ENCODE measurements at places on chromosomes 7 and 10.

DNA sequence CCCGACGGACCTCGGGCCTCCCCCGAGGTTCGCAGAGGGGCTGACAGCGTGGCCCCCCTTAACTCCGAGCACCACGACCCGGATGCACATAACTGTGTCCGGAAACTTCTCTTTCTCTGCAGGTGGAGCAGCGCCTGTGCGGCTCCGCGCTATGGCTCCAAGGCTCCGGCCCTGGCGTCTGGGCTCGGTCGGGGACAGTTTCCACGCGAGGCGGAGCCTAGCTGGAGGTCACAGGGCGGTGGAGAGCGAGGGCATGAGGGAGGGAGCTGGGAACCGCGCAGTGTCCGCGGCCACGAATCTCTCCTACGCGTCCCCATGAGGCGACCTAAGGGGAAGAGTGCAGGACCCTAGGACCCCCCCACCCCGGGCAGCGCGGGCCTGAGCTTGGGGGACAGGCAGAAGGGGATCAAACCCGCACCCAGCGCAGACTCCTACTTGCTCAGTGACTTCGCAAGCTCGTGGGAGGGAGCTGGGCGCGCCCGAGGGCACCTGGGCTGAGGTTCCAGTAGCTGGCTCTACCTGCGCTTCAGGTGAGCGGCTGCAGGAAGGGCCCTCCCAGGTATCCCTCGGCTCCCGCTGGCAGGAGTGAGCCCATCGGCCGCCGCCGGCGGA lies 8.6 kb upstream of the MNX1 start:
- DNase-seq = no peak

- DNase-seq = no peak
These were observed 25.9 kb downstream of the RGR start for GRCh38 chr10:84270708-84271107.

DNA sequence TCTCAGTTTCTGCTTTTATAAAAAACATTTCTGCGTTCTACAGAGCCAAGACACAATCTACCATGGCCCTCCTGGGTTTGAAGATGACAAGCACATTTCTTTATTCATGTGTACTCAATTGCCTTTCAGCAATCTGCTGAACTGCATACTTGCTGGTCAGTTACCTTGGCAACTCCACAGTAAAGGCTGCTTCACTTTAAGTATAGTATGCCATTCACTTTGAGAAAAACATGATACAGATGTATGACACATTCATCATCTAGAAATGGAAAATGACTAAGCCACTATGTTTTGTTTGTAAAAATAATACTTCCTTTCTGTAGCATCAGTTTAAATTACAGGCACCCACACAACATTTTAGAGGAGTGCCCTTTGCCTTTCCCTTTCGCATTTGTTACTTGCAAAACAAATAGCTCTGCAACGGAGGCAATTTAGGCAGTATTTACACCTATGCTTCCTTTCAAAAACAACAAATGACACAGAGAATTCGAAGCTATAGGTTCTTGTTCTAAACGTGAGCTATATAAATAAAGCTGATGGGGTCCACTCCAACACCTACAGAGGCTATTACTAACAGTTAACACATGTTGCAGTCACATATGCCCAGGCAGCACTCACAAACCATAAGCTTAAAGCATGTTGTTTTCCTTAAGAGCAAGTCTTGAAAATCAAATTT lies 23.5 kb downstream of the SGCE start:
- DNase-seq = peak; percentile 67

DNA sequence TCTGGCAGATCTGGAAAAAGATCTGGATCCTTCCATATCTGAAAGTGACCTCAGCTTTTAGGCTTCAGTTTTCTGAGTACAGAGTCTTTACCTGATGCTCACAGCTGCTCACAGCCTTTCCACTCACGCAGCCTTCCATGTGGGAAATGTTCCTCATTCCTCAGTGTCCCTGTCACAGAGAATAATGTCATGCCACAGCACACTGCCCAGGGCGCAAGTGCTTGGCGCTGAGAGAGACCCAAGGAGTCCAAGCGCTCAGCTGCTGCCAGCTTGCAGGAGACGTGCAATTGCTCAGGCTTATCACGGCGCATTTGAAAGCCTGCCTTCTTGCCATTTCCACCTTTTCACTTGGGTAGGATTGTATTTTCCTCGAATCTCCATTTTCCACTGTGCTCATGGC lies 271.9 kb upstream of the MKI67 start:
- DNase-seq = no peak

GRCh38 chr10:110172155-110172554 lies 35.2 kb upstream of the MXI1 start:
- DNase-seq = no peak

- no peak for DNase-seq
These were observed 91.6 kb upstream of the IKZF1 start for GRCh38 chr7:50212666-50213621.

GRCh38 chr7:20945451-20945850 lies 158.8 kb upstream of the SP8 start:
- DNase-seq = no peak

DNA sequence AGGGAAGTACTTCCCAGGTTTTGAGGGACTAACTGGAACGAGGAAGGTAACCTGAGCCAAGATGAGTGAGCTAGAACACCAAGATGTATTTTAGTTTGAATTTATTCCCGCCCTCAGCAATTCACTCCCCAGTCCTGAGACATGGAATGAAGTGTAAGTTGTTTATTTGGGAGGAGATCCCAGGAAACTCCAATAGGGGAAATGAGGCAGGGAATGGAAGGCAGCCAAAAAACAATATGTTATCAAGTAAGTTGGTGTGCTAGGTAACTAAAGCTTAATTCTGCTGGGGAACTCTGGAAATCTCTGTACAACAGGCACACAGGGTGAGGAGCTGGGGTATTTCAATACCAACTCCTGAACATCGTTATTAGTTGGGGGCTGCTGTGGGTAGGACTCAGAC lies 189.7 kb upstream of the HDAC9 start:
- DNase-seq = no peak

GRCh38 chr10:11353006-11353896 lies 258.2 kb downstream of the USP6NL start:
- no peak for DNase-seq

Data from smooth muscle cell of the brain vasculature (primary cell).